Stimulated activated memory B cell treated with anti-CD40 and anti-IgM and Interleukin-4, amounts not matched to agents 10 μg/mL and 1 μg/mL and 100 μg/mL, for 72 hours (primary cell): ENCODE measurements at places on chromosomes 3 and 15.

- no peak for ATAC-seq
Observed at GRCh38 chr3:181683563-181683962, 28.2 kb upstream of the SOX2 start.

GRCh38 chr3:146513386-146514051 lies 30.9 kb downstream of the PLSCR1 start:
- ATAC-seq: no peak

GRCh38 chr3:19331931-19332330 lies 183.6 kb downstream of the KCNH8 start:
- ATAC-seq: no peak

DNA sequence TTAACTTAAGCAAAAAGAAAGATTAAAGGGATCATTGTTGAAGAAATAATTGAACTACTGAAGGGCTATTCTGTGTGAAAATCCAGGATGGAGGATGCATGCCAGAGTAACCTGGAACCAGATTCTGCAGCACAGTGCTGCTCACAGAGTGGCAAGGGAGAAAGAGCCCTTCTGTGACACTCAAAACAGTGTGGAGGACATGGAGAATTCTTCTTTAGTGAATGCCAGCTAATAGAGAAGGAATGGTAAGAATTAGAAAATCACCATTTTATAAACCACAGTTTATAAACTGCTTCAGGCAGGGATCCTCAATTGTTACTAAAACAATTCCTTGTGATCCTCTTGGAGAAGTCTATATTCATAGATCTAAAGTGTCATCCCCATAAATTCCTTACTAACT lies 70.4 kb upstream of the ARHGEF26 start:
- ATAC-seq: no peak

DNA sequence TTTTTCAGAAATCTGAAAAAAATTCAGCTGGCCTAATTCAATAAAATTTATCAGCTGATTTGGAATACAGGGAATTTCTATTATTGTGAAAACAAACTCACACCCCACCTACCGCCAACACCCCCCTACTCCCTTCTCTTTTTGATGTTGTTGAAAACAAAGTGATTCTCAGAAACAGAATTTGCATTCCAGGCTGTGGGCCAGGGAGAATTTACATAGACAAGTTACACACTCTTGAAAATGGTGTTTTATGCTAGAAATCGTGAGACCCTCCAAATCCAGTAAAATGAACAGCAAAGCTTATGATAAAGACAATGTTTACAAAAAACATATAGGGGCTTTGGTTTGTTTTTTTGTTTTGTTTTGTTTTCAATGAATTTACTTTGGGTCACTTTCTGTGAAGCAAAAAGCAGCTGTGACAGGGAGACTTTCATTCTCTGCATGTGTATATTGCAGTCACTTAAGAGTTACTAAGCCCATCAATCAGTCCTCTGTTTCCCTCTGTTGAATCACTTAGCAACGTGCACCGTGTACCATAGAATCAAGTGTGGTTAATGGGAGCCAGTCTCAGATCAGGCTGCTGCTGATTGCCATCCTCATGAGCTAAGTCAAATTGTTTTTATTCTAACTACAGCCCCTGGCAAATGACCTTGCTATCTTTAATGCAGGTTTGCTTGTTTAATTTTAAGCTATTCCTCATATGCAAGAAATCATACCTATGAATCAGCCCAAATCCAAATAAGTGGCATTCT lies 159.8 kb downstream of the ALCAM start:
- ATAC-seq: no peak

- ATAC-seq: peak; percentile 46
Observed at GRCh38 chr3:133895208-133896001, at the start of gene RAB6B. RAB6B (minus strand) TSS chr3:133895882; CDS start chr3:133895466, 416 bp downstream.

GRCh38 chr15:55834331-55834730 lies 91.4 kb upstream of the PRTG start:
- ATAC-seq: no peak
